ENCODE measurements at places on chromosomes 16 and 17. TPM values are rescaled to one million over a fixed set of nuclear protein-coding genes. Genes with fewer than 3 reads are reported as not detected.

Gene C1QTNF1
- total RNA-seq, result 38.0 TPM

Gene KLHL10
- 0.07 TPM for total RNA-seq

Gene XYLT1
- total RNA-seq, result 0.76 TPM

Gene EZH1
- 13.1 TPM for total RNA-seq

Gene RND2
- 0.13 TPM for total RNA-seq

Gene CRISPLD2
- total RNA-seq, result 3.2 TPM

Gene SLFN12L
- total RNA-seq, result not detected

Gene SLC6A2
- 0.08 TPM for total RNA-seq

Gene CUEDC1
- total RNA-seq, result 60.8 TPM

Gene HSD17B1
- 0.75 TPM for total RNA-seq

Gene IGF2BP1
- total RNA-seq, result 85.4 TPM

Gene NPIPA5
- 0.29 TPM for total RNA-seq

Gene ERCC4
- total RNA-seq, result 8.7 TPM

Gene CX3CL1
- 0.13 TPM for total RNA-seq

Gene SERPINF2
- total RNA-seq, result 2.2 TPM

Gene CDH15
- not detected for total RNA-seq

Gene IL34
- 0.72 TPM for total RNA-seq

Gene OR2C1
- total RNA-seq, result not detected

Gene EVI2B
- 0.17 TPM for total RNA-seq

Gene MRPS7
- total RNA-seq, result 168 TPM

Gene PRSS33
- not detected for total RNA-seq

Gene KRTAP4-9
- not detected for total RNA-seq

Gene PSMC3IP
- 42.2 TPM for total RNA-seq

Gene HIGD1B
- total RNA-seq, result not detected

Gene SPATA32
- 0.22 TPM for total RNA-seq

Gene KRTAP1-5
- not detected for total RNA-seq

Gene CCDC200
- not detected for total RNA-seq

Gene MGAT5B
- 24.9 TPM for total RNA-seq

Gene WFIKKN2
- total RNA-seq, result not detected

Gene AMFR
- 65.8 TPM for total RNA-seq

Gene SULT1A2
- 0.07 TPM for total RNA-seq

Gene BEAN1
- 2.4 TPM for total RNA-seq

Gene CA4
- total RNA-seq, result not detected

Gene NPB
- 0.51 TPM for total RNA-seq

Gene C16orf89
- not detected for total RNA-seq

Gene TNFRSF17
- total RNA-seq, result not detected

Gene KRTAP4-5
- not detected for total RNA-seq

Gene CIAPIN1
- total RNA-seq, result 82.1 TPM

Gene TBC1D3
- not detected for total RNA-seq

Gene PYY
- total RNA-seq, result not detected
